A549 treated with ZK216348 at 1 μM for 4 hours (cell line): ENCODE measurements at places on chromosomes 7 and 10. TPM values are rescaled to one million over a fixed set of nuclear protein-coding genes. Genes with fewer than 3 reads are reported as not detected.

The C10orf105 gene
- not detected in 5 replicates for total RNA-seq

The GDI2 gene
- 197 to 320 TPM (median 207 TPM) in 5 replicates for total RNA-seq

The DDC gene
- total RNA-seq, result 0.67 to 1.4 TPM (median 1.2 TPM) in 5 replicates

The MALSU1 gene
- total RNA-seq, result 67.7 to 91.6 TPM (median 89.2 TPM) in 5 replicates

The GIMAP4 gene
- total RNA-seq, result not detected in 5 replicates

The GJD4 gene
- not detected in 5 replicates for total RNA-seq

The TFAM gene
- 56.5 to 105 TPM (median 69.7 TPM) in 5 replicates for total RNA-seq

The LSM8 gene
- 38.1 to 70.8 TPM (median 39.5 TPM) in 5 replicates for total RNA-seq

The PRKG1 gene
- total RNA-seq, result not detected in 5 replicates

The GPRIN2 gene
- total RNA-seq, result 18.5 to 45.5 TPM (median 38.5 TPM) in 5 replicates

The LRGUK gene
- total RNA-seq, result 0.18 to 0.73 TPM (median 0.36 TPM) in 5 replicates

The PAX4 gene
- total RNA-seq, result not detected in 5 replicates

The KCNH2 gene
- 0.71 to 1.2 TPM (median 0.98 TPM) in 5 replicates for total RNA-seq

The TUBB8 gene
- total RNA-seq, result 0.06 TPM in 1 of 5 replicates, not detected in the others

The FLNC gene
- total RNA-seq, result 2.6 to 7.3 TPM (median 4.4 TPM) in 5 replicates

The ACTL6B gene
- total RNA-seq, result not detected in 5 replicates

The TUBAL3 gene
- total RNA-seq, result 0.22 to 0.45 TPM (median 0.33 TPM) in 5 replicates

The PTPN20 gene
- total RNA-seq, result 2.8 to 5.2 TPM (median 3.9 TPM) in 5 replicates

The ASCC1 gene
- total RNA-seq, result 33.2 to 43.1 TPM (median 36.1 TPM) in 5 replicates

The FZD8 gene
- 3.2 to 7.0 TPM (median 6.1 TPM) in 5 replicates for total RNA-seq

The CYP26A1 gene
- 1.6 to 3.9 TPM (median 2.5 TPM) in 5 replicates for total RNA-seq

The HTR5A gene
- total RNA-seq, result not detected in 5 replicates

The MINDY4 gene
- total RNA-seq, result 2.7 to 2.9 TPM (median 2.7 TPM) in 5 replicates

The PRLHR gene
- total RNA-seq, result not detected in 5 replicates
